ENCODE measurements at places on chromosomes 1 and 21.

GRCh38 chr1:220786337-220787068, at the start of gene MTARC1:
MTARC1 (plus strand) TSS chr1:220786913; CDS start chr1:220786945, 32 bp downstream.
- DNase-seq, result no peak

DNA sequence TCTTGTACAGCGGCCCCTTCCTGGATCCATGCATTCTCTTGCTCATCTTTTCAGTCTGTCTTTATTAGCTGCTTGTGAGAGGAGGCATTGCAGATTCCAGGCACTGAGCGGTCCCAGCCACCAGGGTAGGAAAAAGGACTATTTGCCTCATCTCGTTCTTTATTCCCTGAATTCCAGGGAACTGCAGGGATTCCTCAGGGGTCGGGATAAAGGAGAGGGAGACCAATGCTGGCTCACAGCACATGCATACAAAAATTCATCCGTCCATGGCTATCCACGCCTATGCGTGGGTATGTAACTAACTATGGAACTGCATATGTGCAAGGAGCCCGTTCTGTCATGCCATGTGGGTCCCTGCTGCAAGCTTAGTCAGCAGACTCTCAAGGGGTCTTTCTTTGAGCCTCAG, 879 bp upstream of the PLPPR5 start:
- no peak for DNase-seq

DNA sequence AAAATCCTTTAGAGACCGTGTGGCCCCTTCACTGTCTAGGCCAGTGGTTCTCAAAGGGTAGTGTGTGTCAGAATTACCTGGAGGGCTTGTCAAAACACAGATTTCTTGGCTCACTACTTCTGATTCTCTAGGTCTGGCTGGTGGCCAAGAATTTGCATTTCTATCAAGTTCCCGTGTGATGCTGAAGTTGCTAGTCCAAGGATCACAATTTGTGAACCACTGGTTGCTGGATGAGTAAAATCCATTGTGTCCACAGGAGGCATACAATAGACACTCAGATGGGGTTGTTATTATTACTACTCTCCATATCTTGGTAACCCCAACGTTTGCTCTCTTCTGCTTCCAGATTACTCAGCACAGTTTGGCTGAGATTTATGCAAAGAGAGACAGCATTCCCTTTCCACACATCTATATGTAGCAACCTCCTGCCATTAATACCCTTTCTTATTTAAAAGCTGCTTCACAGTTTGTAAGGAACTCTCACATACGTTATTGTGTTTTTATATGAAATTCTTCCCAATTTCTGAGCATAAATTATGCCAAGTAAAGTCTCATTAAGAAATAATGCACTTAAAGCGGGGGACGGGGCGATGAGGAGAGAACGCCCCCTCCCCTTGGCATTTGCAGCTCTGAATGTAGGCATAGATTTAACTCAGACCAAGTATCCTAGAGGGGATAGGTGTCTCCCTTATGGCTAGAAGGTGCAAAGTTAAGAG, 720 bp upstream of the TMCC2 start:
- DNase-seq, result no peak

DNA sequence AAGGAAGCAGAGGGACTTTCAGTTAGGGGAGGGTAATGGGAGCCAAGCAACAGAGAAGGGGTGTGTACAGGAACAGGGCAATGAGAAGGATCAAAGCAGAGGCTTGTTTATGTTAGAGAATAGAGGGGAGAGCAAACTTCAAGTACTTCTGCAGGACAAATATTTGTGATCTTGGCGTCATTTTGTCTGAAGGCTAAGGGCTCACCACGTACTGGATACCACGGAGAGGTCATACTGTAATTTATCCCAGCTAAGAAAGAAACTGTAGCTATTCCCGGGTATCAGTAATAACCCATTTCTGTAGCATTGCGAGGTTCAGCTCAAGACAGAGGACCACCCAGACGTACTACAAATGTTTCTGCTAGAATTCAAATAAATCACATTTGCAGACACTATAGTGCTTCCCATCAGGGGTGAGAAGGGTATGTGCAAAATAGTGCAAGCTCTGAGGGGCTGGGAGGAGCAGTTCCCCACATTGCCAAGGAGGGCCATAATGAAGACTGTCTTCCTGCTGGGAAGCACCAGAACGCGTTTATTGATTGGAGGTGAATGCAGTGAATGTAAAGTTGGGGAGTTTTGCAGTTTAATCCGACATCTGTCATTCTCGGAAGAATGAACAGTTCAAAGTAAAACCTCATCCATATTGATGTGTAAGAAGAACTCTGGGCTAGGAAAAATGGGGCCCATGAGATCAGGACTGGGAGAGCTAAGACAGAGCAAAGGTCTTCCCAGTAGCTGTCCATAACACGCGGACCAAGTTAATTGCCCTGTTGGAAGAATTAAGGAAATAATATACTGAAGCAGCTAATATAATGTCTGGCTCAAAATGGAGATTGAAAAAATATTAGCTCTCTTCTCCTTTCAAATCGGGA, 136.9 kb downstream of the RWDD3 start:
- no peak for DNase-seq

DNA sequence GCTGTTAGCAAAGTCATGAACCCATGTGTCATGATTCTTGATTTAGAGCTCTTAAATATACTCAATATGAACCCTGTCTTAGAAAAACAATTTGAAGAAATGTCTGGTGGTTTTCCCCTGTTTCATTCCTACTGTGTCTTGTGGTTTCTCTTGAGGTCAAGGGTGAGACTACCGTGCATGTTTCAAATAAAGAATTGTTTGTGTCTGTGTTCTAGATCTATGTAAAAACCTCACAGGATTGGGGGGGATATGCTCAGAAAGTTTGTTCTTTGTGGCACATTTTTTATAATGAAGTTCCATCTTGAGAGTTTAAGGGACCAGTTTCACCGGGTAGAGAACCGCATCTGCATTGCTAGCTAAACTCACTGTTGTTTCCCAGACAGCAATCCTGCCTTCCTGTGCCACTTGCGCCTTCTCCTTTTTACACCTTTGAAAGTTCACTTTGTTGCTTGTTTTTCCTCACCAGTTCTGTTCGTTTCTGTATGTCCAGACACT, 30.9 kb upstream of the CACYBP start:
- DNase-seq, result no peak

GRCh38 chr1:98565951-98566350, 95.6 kb upstream of the SNX7 start:
- DNase-seq, result no peak

GRCh38 chr1:97088391-97088790, 366.8 kb downstream of the PTBP2 start:
- no peak for DNase-seq

- no peak for DNase-seq
Measured at GRCh38 chr21:29121759-29122158, 8.7 kb upstream of the MAP3K7CL start.

DNA sequence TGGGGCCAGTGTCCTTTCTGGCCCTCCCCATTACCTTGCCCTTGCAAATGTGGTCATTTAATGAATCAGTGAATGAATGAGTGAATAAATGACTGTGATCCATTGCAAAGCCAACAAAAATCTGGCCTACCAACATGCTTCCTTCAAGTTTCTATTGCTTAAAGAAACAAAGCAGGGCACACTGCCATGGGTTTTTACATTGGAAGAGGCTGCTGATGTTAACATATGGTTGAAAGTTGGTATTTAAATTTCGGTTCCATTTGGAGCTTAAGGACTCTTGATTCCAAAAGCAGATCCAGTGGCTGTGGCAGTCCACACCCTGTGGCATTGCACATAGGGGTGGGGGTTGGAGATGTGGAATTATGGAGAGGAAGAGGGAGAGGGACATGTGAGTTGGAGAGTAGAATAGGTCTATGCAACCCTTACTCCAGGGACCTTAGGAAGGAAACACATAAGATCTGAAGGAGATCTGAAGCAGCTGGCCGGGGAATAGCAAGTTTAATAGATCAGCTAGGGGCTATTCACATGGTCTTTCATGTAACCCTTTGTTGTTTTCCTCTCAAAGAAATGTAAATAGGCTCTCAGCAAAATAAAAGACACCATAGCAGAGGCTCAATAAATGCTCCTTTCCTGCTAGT, 7.2 kb downstream of the ABCA4 start:
- no peak for DNase-seq

DNA sequence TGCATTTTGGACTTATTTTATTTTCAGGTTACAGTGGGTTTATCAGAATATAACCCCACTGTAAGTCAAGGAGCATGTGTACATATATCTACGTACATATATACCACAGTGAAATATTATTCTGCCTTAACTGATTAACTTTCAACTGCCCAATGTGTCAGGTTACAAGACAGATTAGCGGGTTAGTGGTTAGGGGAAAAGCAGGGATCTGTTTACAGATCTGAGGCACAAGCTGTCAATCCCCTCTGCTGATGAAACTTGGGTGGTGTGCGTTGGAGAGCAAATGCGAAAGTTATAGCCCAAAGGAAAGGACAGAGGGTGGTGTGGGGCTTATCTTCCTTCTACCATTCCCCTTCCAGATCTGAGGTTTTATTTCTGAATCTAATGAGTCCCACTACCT, 238.2 kb upstream of the KCNK2 start:
- no peak for DNase-seq

DNA sequence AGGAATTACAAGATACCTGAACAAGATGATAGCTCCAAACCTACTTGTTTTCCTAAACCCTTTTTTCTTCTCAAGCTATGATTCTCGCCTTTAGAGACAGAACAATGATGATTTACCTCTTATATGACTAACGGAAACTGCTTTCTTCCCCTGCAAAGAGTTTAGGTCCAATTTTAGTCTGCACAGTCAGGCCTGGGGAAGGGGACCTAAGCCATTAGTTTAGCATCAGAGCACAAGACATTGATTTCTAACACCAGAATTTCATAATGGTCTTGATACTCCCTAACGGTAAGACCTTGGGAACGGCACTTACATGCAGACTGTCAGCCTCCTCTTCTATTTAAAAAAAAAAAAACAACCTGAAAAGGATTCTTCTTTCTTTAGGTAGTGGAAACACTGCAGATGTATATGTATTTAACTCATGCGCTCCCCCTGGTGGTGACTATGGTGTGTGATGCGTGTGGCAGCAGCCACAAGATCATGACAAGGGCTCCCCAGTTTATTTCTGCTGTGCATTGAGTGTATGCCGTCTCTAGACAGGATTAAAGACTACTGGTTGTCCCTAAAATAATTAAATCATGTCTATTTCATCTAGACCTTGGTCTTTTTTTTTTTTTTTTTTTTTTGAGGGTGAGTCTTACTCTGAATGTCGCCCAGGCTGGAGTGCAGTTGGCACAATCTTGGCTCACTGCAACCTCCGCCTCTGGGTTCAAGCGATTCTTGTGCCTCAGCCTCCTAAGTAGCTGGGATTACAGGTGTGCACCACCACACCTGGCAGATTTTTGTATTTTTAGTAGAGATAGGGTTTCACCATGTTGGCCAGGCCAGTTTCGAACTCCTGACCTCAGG, 37.3 kb upstream of the TMEM222 start:
- no peak for DNase-seq

GRCh38 chr1:26391450-26391849, 18.9 kb upstream of the ZNF683 start:
- DNase-seq, result no peak

DNA sequence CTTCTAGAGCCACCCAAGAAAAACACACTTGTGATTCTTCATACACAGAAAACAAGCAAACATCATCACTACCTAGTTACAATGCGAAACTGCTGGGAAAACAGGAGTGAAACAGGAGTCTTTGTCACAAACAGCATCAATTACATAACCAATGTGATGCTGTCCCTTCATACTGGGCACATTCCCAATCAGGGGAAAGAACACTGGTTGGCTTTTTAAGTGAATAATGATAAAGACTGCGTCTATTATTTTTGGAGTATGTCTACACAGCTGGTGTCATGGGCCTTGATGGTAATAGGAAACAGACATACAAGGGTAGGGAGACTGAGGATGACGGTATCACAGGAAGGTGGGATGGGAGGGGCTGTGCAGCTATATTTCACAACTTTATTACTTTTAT, 43.3 kb downstream of the SIPA1L2 start:
- no peak for DNase-seq

DNA sequence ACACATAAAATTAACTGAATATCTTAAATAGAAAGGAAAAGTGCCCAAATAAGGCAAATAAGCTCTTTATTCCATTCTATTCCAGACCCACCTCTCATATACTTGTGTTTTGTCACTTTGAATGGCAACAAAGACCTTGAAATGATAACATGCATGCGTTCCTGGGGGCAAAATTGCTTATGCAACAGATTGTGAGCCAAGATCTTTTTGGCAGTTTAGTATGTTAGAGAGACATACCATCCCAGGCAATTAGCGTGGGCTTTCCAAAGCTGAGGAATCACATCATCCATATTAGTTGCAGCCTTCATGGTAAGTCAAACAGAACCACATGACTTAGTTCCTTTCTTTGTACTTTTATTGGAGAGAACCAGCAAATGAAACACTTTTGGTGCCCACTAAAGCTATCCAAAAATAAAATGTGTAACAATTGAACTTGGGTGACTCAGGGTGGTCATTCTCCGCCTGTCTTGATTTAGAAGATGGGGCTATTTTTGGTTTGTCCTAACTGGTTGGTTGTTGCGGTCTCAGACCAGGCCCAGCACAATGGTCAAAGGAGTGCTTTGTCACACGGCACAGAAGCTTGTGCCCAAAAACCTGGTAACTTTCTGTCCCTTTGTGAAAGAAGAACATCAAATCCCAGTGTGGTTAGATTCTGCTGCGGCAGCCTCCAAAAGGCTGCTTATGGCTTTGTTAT, 68.7 kb upstream of the ATF3 start:
- no peak for DNase-seq

- DNase-seq, result no peak
Measured at GRCh38 chr1:2637442-2638145, 4.8 kb upstream of the MMEL1 start.

GRCh38 chr1:169527001-169527400, 41.3 kb upstream of the SLC19A2 start:
- no peak for DNase-seq

DNA sequence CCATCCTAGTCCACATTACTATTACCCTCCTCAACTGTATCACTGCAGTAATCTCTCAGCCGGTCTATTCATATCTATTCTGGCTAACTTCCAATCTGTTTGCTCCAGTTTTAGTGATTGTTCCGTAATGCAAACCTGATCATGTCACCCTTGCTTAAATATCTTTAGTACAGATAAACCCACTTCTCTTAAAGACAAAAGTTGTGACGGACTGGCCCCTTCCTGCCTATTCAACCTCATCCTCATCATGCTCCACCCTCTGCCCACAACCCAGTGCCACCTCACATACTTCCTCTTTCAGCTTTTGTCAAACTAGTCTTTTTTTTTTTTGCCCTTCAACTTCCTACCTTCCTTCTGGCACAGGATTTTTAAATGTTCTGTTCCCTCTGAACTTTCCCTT, 2.8 kb upstream of the C1orf162 start:
- DNase-seq, result no peak

- no peak for DNase-seq
Measured at GRCh38 chr1:186487163-186487562, 26.2 kb upstream of the PDC start.

DNA sequence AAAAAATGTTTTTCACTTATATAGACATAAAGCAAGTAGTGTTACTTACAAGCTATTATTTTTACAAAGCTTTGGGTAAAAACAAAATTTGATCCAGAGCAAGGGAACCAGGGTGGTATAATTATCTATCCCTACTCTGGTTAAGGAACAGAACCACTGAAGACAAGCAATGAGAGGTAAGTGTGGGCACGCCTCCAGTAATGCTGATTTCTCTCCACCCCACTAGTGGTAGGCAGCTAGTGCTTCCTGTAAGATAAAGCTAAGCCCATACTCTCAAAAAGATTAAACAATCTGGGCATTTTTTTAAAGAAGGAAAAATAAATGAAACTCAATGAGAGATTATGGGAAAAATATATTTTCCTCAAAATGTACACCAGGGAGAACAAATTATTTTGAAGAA, 22.1 kb downstream of the TFB2M start:
- DNase-seq, result no peak

- DNase-seq, result no peak
Measured at GRCh38 chr1:2290595-2291510, 62.7 kb downstream of the SKI start.

- DNase-seq, result no peak
Measured at GRCh38 chr1:232728507-232729263, 76.5 kb upstream of the MAP10 start.

Data from cortex of kidney (tissue), 1 donor.